Stimulated activated CD8-positive, alpha-beta memory T cell treated with anti-CD3 and anti-CD28 coated beads, Interleukin-12 subunit alpha, Interleukin-12 subunit beta, amount 100 ng/mL, for 1 hour (primary cell): ENCODE measurements at places on chromosomes 3 and 15.

- DNase-seq: no peak
Observed at GRCh38 chr3:193621127-193621526, 28.1 kb downstream of the OPA1 start.

DNA sequence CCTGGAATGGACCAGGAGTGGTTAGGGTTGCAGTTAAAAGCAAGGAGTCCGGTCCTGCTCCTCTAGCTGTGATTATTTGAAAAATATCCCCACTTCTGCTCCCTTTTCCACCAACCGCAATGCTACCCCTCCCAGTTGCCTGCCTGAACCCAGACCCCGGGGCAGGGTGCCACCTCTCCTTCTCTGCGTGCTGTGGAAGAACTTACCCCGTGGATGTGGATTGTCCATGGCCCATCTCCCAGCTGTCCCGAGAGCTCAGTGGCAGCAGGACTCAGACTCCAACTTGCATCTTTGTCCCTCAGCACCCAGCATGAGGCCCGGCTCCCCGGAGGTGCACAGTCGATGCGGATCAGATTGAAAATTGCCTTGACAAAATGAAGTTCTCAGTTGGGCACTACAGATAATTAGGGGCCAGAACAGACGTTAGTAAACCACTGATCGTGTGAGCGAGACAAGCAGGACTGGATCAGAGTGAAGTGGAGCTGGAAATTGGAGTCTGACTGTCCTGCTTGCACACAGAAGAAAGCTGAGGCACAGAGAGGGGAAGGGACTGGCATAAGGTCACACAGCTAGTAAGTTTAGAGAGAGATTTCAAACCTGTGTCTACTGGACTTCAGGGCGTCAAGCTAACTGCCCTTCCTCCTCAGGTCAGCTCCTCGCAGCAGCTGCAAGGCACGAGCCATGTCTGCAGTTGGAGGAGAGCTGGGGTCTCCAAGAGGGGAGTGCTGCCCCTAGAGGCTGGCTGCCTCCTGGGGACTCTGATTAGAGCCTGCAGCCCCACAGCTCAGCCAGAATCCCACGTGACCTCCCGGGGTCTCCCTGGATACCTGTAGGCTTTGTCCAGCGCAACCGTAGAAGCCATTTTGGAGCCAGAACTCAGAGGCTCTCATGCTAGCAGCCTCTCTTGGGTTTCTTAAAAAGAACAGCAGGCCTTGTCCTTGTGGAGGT lies 14.7 kb downstream of the SLC6A1 start:
- DNase-seq: no peak

- no peak for DNase-seq
Observed at GRCh38 chr15:81339851-81340250, 15.9 kb upstream of the STARD5 start.

DNA sequence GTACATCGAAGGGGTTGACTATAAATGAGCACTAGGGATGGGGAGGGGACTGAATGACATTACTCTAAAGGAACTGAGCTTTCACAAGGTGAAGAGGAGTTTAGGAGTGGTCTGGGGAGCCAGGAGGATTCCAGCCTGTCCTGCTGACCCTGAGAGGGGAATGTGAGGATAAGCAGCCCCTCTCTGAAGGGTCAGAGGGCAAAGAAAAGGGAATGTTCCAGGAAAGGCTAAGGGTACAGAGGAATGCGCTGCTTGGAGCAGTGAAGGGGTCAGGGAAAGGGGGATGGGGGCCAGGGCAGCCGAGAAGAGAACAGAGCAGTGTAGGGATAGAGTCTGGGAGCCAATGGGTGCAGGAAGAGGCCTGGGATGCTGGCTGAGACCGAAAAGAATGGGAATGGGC lies 28.0 kb upstream of the TPM1 start:
- DNase-seq: no peak

- no peak for DNase-seq
Observed at GRCh38 chr15:67242708-67243111, 11.8 kb downstream of the AAGAB start.

DNA sequence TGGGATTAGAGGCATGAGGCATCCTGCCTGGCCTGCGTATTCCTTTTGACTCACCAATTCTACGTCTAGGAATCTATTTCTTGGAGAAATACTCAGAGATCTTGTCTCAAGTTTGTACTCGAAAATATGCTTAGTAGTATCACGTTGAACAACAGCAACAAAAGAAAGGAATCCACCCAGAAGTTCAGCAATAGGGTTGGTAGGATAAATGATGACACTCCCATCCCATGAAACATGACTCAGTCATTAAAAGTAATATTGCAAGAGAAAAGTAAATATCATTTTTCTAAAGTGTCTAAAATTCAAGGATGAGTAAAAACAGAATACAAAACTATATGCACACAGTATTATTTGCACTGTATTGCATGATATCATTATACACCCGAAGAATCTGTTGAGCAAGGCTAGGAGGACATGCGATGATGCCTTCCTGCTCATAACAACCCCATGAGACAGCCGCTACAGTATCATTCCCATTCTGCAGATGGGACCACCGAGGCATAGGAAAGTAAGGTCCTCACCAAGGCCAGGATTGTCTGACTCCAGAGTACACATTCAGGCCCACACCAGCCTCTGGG lies 61.5 kb downstream of the SLC6A1 start:
- DNase-seq: no peak

GRCh38 chr3:59442046-59442445 lies 392.2 kb upstream of the CFAP20DC start:
- no peak for DNase-seq

DNA sequence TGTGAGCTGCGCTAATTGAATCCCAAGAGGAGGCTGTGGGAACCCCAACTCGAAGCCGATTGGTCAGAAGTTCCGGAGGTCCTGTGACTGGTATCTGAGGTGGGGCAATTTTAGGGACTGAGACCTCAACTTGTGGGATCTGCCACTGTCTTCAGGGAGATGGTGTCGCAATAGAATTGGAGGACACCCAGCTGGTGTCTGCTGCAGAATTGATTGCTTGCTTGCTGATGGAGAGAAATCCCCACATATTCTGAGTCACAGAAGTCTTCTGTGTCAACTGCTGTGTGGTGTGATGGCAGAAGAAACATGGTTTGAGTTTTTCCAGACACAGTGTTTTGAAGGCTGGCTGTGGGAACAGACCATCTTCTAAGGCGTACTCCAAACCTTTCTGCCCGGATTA lies 99.7 kb upstream of the PLXNA1 start:
- DNase-seq: no peak

GRCh38 chr3:147364771-147365170 lies 41.6 kb downstream of the ZIC4 start:
- DNase-seq: no peak

- no peak for DNase-seq
Observed at GRCh38 chr3:151931171-151931570, 57.7 kb downstream of the SUCNR1 start.

- DNase-seq: no peak
Observed at GRCh38 chr15:94666553-94666952, 435.2 kb downstream of the MCTP2 start.
